ENCODE measurements at places on chromosomes 7 and 10. TPM values are rescaled to one million over a fixed set of nuclear protein-coding genes. Genes with fewer than 3 reads are reported as not detected.

GRCh38 chr7:3282457-3282856 lies 18.6 kb upstream of the SDK1 start:
- no peak for DNase-seq

GRCh38 chr10:108090476-108091215 lies 926.1 kb upstream of the SORCS1 start:
- DNase-seq = no peak

GRCh38 chr10:36493516-36493880 lies 631.9 kb upstream of the ANKRD30A start:
- no peak for DNase-seq

- no peak for DNase-seq
These were observed 234.0 kb downstream of the ZMYND11 start for GRCh38 chr10:369221-369683.

The PSMG3 gene
- total RNA-seq = 27.5 TPM

The SNCG gene
- 12.1 TPM for total RNA-seq

The SEMA4G gene
- total RNA-seq = 48.6 TPM
